CD4-positive, alpha-beta memory T cell (primary cell): ENCODE measurements at places on chromosomes 4 and X. TPM values are rescaled to one million over a fixed set of nuclear protein-coding genes. Genes with fewer than 3 reads are reported as not detected.
A peak's percentile ranks its signal among the peaks of the same experiment; 100 is the strongest.

GRCh38 chr4:83082777-83083176 is 31.8 kb downstream of the PLAC8 start:
- no peak overlapping the region for H3K4me3 ChIP-seq
- H3K4me1 ChIP-seq = peaks cover 30% of the 10 kb centered on the region
- H3K27me3 ChIP-seq = no peaks in the 10 kb centered on the region
- no peak overlapping the region for H3K27ac ChIP-seq

DNA sequence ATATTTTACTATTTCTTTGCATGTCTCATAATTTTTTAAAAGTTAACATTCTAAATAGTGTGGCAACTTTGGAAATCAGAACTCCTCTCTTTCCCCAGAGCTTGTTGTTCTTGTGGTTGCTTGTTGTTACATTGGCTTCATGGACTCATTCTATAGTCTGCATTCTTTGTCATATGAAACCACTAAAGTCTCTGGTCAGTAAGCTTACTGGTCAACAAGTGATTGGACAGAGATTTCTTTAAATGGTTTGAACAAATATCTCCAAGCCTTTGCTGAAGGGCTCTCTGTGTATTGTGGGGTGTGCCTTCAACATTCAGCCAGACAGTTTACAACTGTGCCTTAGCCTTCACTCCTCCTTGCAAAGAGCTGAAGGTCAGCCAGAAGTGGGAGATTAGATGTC is 147.2 kb downstream of the OPHN1 start:
- no peaks in the 10 kb centered on the region for H3K36me3 ChIP-seq
- no peak overlapping the region for H3K27ac ChIP-seq
- no peak overlapping the region for H3K4me3 ChIP-seq
- DNase-seq = no peak

DNA sequence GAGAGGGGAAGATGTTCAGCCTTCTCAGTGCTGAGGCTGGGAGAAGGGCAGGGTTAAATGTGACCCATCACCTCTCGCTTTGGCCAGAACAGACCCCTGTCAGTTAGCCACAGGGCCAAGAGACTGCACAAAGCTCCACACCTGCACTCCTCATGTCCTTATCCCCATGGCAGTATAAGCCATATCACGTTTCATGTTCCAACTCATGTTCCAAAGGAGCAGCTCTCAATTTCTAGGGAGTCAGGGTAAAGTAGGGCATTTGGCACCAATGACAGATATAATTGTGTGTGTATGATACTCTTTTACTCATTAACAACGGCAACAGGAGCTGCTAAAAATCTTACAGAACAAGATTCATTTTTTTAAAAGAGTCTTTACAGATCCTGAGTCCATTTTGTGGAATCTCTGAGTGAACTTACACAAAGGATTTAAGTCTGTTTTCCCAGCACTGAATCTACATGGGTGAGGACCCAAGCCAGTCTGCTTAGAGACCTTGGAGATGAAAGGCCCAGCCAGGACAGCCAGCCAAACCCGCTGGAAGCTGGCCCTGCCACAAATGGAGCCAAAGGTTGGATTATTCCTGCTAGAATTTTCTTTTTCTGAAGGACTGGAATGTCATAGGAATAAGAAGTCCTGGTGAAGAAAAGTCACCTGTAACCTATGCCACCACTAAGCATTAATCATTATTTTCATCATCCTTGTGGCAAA is 129.1 kb upstream of the SMAD1 start:
- H3K36me3 ChIP-seq = no peaks in the 10 kb centered on the region
- no peaks in the 10 kb centered on the region for H3K27me3 ChIP-seq
- H3K4me1 ChIP-seq = no peaks in the 10 kb centered on the region
- no peak for DNase-seq
- no peak overlapping the region for H3K4me3 ChIP-seq

DNA sequence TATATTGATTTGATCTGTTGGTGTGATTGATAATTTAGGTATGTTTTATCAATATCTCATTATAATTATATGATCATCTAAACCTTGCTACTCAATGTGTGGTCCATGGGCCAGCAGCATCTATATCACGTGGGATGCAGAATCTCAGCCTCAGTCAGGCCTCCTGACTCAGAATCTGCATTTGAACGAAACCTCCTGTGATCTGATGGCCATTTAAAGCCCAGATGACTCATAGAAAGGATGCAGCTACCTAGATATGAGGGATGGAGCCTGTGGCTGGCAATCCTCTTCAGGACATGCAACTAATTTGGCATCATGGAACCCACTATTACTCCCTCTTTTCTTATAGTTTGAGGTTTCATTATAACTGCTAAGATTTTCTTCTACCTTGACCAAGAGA is 11.3 kb upstream of the CHRNA9 start:
- no peak overlapping the region for H3K27ac ChIP-seq
- no peak for DNase-seq
- no peaks in the 10 kb centered on the region for H3K36me3 ChIP-seq
- H3K4me1 ChIP-seq = peaks cover 5% of the 10 kb centered on the region
- no peak overlapping the region for H3K4me3 ChIP-seq

GRCh38 chrX:41923978-41924683 is 777 bp upstream of the CASK start:
- H3K4me1 ChIP-seq = peaks cover 14% of the 10 kb centered on the region
- H3K27me3 ChIP-seq = no peaks in the 10 kb centered on the region
- no peaks in the 10 kb centered on the region for H3K36me3 ChIP-seq
- H3K4me3 ChIP-seq = peak overlapping the region; percentile 30
- DNase-seq = peak; percentile 31

DNA sequence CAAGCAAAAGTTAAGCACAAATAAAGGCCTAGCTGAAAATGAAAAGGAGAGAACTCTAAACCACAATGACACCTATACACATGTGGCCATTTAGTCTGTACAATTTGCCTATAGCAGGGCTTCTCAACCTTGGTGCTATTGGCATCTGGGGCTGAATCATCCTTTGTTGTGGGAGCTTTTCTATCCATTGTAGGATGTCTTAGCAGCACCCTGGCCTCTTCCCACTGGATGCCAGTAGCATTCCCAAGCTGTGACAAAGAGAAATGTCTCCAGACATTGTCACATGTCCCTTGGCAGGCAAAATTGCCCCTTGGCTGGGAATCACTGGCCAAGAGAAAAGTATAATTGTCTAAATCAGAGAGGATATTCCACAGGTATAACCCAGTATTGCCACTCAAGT is 13.5 kb upstream of the PRPS2 start:
- H3K36me3 ChIP-seq = no peaks in the 10 kb centered on the region
- no peaks in the 10 kb centered on the region for H3K27me3 ChIP-seq
- H3K4me1 ChIP-seq = no peaks in the 10 kb centered on the region
- H3K27ac ChIP-seq = no peak overlapping the region
- H3K4me3 ChIP-seq = no peak overlapping the region
- no peak for DNase-seq

- H3K4me3 ChIP-seq = no peak overlapping the region
- no peak for DNase-seq
- no peaks in the 10 kb centered on the region for H3K4me1 ChIP-seq
- no peak overlapping the region for H3K27ac ChIP-seq
- no peaks in the 10 kb centered on the region for H3K27me3 ChIP-seq
- peaks cover 37% of the 10 kb centered on the region for H3K36me3 ChIP-seq
Measured at GRCh38 chr4:118798658-118799057, 37.3 kb downstream of the SEC24D start.

DNA sequence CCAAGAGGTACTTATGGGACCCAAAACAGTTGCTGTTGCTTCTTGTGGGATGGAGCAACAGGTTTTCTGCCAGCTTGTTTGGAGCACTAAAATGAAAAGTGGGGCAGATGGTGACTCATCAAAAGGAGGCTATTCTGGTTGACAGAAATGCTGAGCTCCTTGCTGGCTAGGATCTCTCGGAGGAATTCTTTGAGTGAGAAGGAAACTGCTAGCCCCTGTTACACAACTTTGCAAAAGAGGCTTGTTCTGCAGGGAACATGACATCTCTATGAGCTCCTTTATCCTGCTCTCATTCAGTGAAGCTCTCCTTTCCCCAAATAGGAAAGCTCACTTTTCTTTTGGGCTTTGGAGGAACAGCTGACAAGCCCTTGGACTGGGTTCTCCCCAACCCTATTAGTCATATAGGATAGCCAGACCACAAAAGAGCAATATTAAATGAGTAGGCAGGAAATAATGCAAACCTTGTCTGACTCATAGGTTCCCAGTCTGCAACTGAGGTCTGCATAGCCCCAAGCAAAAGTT is 108.3 kb downstream of the CDS1 start:
- no peaks in the 10 kb centered on the region for H3K36me3 ChIP-seq
- H3K27ac ChIP-seq = no peak overlapping the region
- DNase-seq = no peak
- H3K27me3 ChIP-seq = no peaks in the 10 kb centered on the region
- no peaks in the 10 kb centered on the region for H3K4me1 ChIP-seq

DNA sequence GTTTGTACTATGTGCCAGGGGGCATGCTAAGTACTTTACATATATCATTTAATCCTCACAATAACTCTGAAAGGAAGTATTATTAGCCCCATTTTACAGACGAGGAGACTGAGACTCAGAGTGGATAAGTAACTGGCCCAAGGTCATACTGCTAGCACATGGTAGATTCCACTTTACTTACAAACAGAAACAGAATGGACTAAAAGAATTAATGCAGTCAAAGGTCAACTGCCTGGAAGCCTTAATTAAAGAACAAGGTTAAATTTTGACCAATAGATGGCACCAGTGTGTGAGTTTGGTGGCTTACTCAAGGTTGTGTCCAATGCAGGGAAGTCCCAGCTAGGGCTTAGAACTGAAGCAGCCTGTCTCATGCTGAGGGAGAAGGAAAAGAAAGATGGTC is 4.7 kb downstream of the RIPPLY1 start:
- H3K4me3 ChIP-seq = no peak overlapping the region
- DNase-seq = peak; percentile 44
- no peaks in the 10 kb centered on the region for H3K36me3 ChIP-seq
- no peaks in the 10 kb centered on the region for H3K27me3 ChIP-seq
- no peaks in the 10 kb centered on the region for H3K4me1 ChIP-seq

DNA sequence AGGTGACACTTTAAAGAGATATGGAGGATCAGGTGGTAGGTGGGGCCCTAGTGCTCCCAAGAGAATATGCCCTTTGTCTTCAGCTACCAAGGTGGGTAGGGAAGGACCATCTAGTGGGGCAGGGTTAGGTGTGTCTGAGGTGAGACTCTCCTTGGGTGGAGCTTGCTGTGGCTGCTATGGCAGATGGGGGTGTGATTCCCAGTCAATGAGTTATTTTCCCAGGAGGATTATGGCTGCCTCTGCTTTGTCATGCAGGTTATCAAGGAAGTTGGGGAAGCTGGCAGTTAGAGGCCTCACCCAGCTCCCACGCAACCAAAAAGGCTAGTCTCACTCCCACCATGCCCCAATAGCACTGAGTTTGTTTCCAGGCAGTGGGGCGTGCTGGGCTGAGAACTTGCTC is 18.0 kb upstream of the SPIN2A start:
- no peaks in the 10 kb centered on the region for H3K27me3 ChIP-seq
- no peaks in the 10 kb centered on the region for H3K36me3 ChIP-seq

The BEX4 gene
- total RNA-seq = 38.9 TPM

The TECRL gene
- total RNA-seq = not detected

The POU4F2 gene
- total RNA-seq = not detected
